Mesothelial cell of epicardium (in vitro differentiated cells): ENCODE measurements at places on chromosomes 12 and 14.

- no peak for DNase-seq
These were observed 25.6 kb downstream of the TCTN1 start for GRCh38 chr12:110639336-110640141.

DNA sequence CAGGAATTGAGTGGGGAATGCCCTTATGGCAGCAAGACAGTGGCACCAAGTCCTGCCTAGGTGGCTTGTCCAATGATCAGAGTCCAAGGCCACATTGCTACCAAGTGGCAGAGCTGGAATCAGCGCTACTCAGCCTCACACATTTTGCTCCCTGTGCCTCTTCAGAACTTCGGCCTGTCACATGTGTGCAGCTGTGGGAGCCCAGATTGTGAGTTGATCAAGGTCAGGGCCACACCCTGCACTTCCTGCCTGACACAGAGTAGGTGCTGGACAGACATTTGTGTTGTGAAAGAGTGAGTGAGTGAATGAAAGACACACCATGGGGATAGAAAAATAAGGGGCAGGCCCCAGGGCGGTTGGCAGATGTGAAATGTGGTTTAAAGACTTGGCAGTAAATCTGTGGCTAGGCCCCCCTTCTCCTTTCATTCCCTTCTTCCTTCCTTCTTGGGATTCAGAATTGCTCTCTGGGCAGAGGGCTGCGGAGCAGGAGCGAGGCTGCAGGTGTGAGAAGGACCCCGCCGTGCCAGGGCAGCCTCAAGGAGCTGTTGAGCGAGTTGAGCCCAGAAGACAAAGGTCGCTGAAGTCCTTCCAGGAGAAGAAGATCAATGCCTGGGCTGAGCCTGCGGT lies 83.5 kb downstream of the SLC25A47 start:
- DNase-seq, result no peak

- DNase-seq, result no peak
These were observed 398.3 kb downstream of the BCAT1 start for GRCh38 chr12:24550609-24551008.

DNA sequence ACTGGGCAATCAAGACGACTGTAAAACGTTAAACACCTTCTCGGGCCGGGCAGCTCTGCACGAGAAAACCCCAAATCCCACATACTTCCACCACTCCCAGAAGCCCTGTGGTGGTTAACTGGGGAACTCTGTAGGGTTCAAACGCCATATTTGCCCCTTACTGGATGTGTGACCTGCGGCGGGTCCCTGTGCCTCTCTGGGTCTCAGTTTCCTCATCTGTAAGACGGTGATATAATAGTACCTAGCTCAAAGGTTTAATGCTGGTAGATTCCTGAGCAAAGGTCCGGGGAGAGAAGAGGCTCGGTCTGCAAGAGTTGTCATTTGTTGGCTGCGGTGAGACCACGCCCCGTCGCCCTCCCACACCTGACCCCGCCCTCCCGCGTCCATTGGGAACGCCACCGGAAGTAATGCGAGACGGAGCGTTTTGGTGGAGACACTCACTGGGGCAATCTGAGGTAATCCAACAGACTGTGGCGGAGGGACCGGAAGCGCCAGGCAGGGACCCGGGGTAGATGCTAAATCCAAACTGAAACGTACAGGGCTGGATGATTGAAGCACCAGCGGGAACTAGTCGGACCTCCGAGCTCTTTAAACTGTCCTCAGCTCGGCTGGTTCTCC lies 661 bp upstream of the OGFOD2 start:
- DNase-seq, result peak; percentile 97

DNA sequence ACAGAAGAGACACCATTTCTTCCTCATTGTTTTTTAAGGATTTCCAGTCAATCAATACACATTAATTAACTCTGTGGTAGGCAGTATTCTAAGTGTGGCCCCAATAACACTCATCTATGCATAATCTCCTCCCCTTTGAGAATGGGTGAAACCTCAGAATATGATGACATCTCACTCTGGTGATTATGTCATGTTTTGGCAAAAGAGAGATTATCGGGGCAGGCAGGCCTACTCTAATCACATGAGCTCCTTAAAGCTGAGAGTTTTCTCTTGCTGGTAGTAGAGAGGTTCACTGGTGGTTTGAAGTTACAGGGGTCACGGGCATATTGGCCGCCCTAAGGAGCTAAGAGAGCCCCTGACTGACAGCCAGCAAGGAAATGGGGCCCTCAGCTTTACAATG lies 7.1 kb upstream of the LGMN start:
- DNase-seq, result no peak

GRCh38 chr12:120639771-120640721 lies at the start of gene CABP1:
TSS of gene CABP1 (plus strand) at chr12:120640626. CDS start at chr12:120640686, 60 bp downstream.
- DNase-seq, result peak; percentile 57

GRCh38 chr12:9204380-9204779 lies 3.8 kb downstream of the PZP start:
- DNase-seq, result no peak

DNA sequence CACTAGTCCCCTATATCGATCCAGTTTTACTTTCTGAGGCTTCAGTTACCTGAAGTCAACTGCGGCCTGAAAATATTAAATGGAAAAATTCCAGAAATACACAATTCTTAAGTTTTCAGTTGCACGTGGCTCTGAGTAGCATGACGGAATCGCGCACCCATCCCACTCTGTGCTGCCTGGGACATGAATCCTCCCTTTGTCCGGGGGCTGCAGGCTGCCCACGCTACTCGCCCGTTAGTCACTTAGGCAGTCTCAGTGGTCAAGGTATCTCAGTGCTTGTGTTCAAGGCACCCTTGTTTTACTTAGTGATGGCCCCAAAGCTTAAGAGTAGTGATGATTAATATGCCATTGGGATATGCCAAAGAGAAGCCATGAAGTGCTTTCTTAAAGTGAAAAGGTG lies 46.6 kb downstream of the LGMN start:
- no peak for DNase-seq

- no peak for DNase-seq
These were observed 264.3 kb downstream of the PRKD1 start for GRCh38 chr14:29663281-29663801.

- no peak for DNase-seq
These were observed 112.8 kb upstream of the IFNG-AS1 start for GRCh38 chr12:67876305-67876915.

DNA sequence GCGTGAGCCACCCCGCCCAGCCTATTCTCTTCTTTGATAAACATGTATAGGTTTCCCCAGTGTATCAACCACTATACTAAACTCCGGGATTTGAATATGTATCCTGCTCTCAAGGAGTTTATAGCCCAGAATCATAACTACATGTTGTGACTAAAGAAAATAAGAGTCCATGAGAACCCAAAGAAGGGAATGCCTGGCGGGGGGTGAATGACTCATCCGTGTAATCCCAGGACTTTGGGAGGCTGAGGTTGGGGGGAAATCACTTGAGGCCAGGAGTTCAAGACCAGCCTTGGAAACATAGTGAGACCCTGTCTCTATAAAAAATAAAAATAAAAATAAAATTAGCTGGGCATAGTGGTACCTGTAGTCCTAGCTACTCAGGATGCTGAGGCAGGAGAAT lies 57.2 kb downstream of the SIX6 start:
- no peak for DNase-seq
